Stimulated activated CD8-positive, alpha-beta memory T cell treated with anti-CD3 and anti-CD28 coated beads, Interleukin-2, amount 100 ng/mL, for 48 hours (primary cell): ENCODE measurements at places on chromosomes 13 and 19.
A peak's percentile ranks its signal among the peaks of the same experiment; 100 is the strongest.

GRCh38 chr19:3610745-3611717, 4.4 kb upstream of the TBXA2R start:
- no peak for DNase-seq

GRCh38 chr19:13031917-13032623, 36.8 kb downstream of the NFIX start:
- DNase-seq = no peak

DNA sequence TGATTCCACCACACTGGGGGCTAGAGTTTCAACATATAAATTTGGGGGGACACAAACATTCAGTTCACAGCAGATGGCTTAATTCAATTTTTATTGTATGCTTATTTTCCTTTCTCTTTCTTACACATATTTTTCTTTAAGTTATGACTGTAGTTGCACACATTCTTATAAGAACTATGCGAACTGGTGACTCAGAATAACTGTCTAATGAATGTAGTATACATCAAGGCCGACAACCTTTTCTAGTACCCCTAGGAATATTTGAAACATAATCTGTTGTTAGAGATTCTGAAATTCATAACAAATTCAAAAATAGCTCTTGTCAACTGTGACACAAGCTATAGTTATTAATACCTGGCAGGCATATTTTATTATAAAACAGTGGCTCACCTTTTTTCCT, 695.6 kb downstream of the PCDH9 start:
- DNase-seq = no peak

DNA sequence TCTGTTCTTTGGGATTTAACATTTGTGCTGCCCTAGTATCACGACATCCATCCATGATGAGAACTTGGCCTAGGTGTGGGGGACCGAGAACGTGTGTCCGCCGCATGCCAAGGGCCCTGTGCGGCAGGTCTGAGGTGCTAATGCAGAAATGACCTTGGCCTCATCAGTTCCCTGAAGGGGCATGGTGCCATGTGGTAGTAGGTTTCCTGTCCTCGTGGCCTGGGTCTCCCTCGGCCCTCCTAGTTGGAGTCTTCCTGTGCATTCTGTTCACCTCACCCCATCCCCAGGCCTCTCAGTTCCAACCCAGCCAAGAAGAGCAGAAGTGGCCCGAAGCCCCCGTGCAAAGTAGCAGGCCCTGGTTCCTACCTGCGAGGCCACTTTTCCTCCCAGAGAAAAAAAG, 59.8 kb downstream of the GGACT start:
- DNase-seq = no peak

- no peak for DNase-seq
Observed at GRCh38 chr19:28542394-28543243, 670.3 kb downstream of the UQCRFS1 start.

GRCh38 chr19:22622020-22622419, 12.1 kb upstream of the ZNF492 start:
- DNase-seq = no peak

DNA sequence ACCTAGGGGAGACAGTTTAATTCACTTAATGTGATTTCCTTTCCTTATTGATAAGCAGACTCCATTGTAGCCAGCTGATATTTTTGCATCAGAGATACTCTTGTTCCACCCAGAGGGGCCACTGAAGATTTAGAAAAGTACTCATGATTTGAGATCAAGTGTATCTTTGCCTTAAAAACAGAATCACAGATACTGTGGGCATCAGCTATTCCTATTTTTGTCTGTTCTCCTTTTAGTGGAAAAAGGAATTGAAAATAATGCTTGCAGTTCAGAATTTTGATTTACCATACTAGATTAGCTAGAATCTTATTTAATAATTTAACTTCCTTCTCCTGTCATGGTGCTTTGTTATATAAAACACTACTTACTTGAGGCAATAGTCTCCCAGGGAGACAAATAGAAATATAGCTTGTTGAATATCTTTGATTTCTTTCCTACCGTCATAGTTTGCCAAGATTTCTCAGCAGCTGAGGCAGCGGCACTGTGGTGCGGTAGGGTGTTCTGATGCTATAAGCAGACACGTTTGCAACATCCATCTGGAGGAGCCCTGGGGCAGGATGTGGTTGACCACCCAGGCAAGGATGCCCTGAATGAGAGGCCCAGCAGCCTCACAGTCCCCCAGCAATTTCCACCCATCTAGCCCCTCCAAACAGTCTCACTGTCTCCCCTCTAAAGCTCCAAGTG, 47.0 kb upstream of the RAP2A start:
- peak; percentile 5 for DNase-seq

- no peak for DNase-seq
Observed at GRCh38 chr13:71685072-71685471, 181.9 kb downstream of the DACH1 start.

DNA sequence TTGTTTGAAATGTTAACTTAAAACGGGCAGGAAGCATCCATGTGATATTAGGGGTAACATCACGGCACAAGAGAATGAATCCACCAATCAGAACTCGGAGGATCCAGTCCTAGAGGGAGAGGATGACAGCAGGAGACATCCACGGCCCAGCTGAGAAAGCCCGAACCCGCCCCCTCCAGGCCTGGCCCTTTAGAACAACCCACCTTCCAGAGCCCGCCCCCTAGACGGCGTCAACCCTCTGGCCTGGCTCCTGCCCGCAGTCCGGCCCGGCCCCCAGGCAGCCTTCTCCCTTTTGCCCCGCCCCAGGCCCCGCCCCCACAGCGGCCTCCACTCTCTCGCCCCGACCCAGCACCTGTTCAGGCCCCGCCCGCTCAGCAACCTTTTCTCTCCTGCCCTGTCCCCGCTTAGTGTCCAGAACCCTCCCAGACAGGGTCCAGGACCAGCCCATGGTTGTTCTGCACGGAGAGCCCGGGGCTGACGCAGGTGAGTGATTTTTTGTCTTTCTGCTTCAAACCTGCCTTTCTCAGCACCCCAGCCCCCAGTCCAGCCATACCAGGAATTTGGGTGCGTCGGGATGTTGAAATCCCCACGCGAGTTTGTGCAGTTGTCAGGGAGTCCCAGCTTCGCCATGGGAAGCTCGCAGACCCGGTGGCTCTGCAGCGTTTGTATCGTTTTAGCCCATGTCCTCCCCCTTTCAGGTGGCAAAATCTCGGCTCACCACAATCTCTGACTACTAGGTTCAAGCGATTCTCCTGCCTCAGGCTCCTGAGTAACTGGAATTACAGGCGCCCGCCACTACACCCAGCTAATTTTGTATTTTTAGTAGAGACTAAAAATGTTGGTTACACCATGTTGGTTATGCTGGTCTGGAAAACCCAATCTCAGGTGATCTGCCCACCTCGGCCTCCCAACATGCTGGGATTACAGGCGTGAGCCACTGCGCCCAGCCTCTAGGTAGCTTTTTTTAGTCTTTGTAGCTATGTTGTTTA, 16.1 kb downstream of the ZNF816 start:
- DNase-seq = no peak

DNA sequence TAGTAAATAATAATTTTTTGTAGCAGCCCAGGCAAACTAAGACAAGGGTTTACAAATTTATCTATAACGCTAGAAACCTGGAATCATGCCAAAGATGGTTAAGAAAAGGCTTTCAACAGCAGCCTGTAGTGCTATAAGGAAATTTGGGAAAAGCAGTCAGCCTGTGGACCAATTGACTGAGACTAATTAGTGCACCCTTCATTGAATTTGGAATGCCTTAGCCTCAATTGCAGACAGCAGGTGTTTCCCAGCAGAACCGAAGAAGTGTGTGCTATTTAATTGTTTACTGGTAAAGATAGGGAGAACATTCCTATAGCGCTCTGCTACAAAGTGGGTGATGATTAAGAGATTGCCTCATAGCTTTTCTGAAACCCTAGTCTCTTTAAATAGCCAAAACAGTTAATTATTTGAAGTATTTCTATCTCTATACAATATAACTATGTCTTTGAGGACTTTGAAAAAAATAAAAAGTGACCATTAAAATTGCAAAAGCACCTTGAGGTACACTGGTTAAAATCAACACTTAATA, 1884.3 kb upstream of the PCDH20 start:
- no peak for DNase-seq

- no peak for DNase-seq
Observed at GRCh38 chr13:63403733-63404132, 1988.1 kb upstream of the PCDH20 start.

GRCh38 chr13:51816604-51817249, 12.8 kb upstream of the DHRS12 start:
- no peak for DNase-seq

GRCh38 chr19:4399812-4400134, 574 bp downstream of the SH3GL1 start:
- no peak for DNase-seq

DNA sequence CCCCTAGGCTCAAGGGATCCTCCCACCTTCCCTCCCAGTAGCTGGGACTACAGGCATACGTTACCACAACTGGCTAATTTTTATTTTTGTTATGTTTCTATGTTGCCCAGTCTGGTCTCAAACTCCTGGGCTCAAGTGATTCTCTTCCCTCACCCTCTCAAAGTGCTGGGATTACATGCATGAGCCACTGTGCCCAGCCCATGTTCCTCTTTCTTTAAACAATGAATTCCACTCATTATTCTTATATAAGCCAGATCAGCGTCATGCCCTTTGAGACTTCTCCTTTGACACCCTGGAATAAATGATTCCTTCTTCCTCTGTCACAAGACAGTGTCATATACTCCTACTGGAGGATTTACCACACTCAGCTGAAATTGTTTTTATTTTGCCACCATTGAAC, 519.9 kb upstream of the SPRY2 start:
- no peak for DNase-seq

- no peak for DNase-seq
Observed at GRCh38 chr13:21683034-21683733, 12.3 kb downstream of the FGF9 start.

GRCh38 chr13:99316657-99317256, 9.6 kb upstream of the GPR183 start:
- no peak for DNase-seq

DNA sequence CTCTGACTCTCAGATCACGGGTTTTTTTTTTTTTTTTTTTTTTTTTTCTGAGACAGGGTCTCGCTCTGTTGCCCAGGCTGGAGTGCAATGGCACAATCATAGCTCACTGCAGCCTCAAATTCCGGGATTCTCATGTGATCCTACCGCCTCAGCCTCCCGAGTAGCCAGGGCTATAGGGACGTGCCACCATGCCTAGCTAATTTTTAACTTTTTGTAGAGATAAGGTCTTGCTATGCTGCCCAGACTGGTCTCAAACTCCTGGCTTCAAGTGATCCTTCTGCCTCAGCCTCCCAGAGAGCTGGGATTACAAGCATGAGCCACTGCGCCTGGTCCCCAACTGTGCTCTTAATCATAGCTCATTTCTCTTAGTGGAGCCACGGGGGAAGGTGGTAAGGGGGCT, 4.6 kb upstream of the GRAMD1A start:
- no peak for DNase-seq

GRCh38 chr19:30169196-30169900, 202.8 kb upstream of the ZNF536 start:
- DNase-seq = no peak

DNA sequence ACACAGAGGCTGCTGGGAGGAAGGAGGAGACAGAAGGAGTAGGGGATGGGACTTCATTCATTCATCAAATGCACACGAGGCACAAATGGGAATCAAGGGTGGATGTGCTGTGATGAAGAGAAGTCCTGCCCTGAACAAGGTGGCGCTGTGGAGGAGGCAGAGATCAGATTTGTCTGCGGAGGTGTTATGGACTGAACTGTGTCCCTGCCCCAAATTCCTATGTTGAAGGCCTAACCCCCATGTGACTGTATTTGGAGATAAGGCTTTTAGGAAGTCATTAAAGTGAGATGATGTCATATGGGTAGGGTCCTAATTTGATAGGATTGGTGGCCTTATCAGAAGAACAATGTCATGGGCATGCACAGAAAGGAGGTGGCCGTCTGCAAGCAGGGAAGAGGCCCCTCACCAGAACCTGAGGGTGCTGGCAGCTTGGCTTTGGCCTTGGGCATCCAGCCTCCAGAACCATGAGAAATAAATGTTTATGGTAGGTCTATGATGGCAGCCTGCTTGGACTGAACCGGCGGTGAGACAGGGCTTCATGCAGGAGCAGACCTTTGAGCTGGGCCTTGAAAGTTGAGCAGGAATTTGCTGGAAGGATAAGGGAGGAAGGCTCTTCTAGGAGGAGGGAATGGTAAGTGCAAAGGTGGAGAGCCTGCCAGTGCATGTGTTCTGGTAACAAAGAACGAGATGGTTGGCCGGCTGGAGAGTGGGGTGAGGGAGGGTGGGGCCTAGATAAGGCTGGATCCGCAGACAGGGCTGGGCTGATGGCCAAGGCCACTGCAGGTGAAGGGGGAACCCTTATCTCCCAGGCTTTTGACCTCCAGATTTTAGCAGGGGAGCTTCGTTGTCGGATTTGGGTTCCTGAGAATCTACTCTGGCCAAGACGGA, 2.7 kb upstream of the CEBPA start:
- no peak for DNase-seq

- DNase-seq = no peak
Observed at GRCh38 chr13:111668451-111668850, 348.0 kb downstream of the TEX29 start.

GRCh38 chr19:41456342-41456918, 13.5 kb downstream of the ERICH4 start:
- DNase-seq = no peak

GRCh38 chr19:40594657-40595091, 6.5 kb upstream of the LTBP4 start:
- no peak for DNase-seq

DNA sequence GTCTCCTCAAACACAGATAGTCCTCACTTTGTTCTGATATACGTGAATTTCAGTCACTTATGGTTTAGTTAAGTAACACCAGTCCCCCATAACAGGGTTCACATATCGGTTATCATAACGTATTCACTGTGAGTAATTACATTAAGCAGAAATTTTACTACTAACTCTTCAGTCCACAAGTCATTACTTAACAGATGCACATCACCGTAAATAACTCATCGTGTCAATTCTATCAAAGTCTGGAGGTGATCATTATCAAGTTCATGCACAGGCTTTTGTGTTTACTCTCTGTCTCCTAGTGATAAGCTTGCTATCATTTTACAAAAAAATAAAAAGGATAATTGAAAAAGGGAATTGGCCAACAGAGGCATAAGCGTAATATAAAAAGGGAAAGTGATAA, 287.4 kb upstream of the ATXN8OS start:
- no peak for DNase-seq

DNA sequence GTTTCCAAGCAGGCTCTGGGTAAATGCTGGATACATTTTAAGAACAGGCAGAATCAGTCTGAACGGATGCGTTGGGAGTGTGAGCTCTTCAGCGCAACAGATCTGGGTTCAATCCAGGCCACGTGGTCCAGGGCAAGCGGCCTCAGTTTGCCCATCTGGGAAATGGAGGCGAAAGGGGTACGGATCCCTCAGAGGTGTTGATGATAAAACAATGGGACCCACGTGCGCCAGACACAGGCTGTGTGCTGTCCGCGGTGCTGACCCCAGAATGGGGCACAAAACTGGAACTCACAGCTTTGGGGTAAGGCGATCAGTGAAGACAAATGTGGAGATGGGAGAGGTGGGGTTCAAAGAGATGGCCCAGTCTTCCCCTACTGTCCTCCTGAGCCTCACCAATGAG, 13.1 kb upstream of the PDE4C start:
- DNase-seq = no peak

- DNase-seq = no peak
Observed at GRCh38 chr19:54532528-54532927, 29.9 kb downstream of the LAIR2 start.
